Activated CD4-positive, alpha-beta T cell treated with anti-CD3 and anti-CD28 coated beads, Interleukin-2, amount 50 U/mL, for 4 hours (primary cell): ENCODE measurements at places on chromosomes 2 and 18.

GRCh38 chr2:199309973-199310372 is 147.8 kb downstream of the SATB2 start:
- DNase-seq, result no peak

- DNase-seq, result no peak
These were observed 77.5 kb downstream of the NCOA1 start for GRCh38 chr2:24568551-24568950.

GRCh38 chr2:230942920-230943896 is 18.2 kb upstream of the GPR55 start:
- DNase-seq, result no peak

DNA sequence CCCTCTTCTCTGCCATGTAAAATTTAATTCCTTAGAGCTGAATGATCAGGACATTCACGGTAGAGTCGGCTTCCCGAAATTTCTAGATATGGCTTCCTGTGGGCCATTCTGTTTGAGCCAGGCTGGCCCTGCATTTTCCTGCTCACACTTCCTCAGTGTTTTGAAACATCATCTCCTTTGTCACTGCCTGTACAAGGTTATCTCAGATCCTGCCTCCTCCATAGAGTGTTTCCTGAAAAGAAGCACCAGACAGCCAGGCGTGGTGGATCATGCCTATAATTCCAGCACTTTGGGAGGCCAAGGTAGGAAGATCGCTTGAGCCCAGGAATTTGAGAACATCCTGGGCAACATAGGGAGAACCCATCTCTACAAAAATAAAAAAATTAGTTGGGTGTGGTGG is 43.6 kb downstream of the GRHL1 start:
- no peak for DNase-seq

DNA sequence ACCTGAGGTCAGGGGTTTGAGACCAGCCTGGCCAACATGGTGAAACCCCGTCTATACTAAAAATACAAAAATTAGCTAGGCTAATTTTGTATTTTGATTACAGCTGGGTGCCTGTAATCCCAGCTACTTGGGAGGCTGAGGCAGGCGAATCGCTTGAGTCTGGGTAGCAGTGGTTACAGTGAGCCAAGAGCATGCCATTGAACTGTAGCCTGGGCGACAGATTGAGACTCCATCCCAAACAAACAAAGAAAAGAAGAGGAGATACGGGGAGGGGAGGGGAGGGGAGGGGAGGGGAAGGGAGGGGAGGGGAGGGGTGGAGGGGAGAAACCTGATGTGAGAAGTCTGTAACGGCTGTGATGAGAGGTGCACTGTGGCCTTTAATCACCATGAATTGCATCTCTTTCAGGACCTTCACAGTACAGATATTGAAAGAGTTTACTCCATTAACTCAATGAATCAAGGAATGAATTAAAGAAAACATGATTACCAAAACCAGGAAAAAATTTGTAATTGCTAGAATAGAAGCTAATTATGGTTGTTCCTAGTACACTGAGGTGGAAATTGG is 135.3 kb downstream of the CALCRL start:
- DNase-seq, result no peak

GRCh38 chr2:231223458-231223976 is 25.1 kb downstream of the ARMC9 start:
- no peak for DNase-seq

DNA sequence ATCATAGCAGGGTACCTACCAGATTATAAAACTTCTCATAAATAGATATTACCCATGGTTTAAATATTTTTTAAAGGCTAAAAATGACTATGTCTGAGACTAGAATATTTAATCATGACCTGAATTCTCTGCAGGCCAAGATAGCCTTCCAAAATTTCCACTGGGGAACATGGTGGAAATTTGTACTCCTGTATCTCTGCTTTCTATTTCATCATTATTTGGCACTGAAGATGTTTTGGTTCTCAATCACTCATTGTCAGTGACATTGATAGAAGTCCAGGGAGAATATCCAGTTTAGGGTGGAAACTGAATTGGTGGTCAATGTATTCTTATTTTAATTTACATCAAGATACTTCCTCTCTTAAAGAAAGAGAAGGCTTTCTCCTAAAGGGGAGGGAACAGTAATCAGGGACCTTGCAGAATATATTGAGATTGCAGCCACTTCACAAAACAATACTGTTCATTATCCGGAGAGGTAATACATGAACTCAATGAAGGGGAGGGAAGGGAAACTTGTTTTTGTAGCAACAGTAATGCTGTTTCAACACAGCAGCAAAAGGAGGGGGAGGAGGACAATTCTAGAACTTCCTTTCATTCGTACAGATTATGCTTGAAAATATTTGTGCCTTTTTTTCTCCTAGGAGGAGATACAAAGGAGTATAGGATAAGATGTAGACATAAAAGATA is 34.1 kb downstream of the EEF1B2 start:
- DNase-seq, result no peak

- DNase-seq, result no peak
These were observed 297.0 kb downstream of the TDRD15 start for GRCh38 chr2:21420553-21421335.

DNA sequence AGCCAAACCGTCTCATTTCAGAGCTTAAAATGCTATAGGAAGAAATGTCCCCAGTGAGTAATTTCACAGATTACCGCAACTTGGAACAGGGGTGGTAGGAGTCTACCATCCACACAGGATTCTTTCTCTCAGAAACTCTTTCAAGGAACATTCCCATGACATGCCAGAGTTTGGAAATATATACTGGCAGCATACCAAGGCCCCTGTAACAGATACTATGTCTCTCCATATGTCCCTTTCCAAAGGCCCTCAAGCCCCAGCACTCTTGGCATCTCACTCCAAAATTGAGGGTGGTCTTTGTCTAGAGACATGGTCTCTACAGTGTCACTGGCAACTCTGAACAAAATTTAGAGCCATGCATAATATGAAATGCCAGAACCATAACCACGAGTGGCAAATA is 11.0 kb downstream of the FIGLA start:
- DNase-seq, result no peak

DNA sequence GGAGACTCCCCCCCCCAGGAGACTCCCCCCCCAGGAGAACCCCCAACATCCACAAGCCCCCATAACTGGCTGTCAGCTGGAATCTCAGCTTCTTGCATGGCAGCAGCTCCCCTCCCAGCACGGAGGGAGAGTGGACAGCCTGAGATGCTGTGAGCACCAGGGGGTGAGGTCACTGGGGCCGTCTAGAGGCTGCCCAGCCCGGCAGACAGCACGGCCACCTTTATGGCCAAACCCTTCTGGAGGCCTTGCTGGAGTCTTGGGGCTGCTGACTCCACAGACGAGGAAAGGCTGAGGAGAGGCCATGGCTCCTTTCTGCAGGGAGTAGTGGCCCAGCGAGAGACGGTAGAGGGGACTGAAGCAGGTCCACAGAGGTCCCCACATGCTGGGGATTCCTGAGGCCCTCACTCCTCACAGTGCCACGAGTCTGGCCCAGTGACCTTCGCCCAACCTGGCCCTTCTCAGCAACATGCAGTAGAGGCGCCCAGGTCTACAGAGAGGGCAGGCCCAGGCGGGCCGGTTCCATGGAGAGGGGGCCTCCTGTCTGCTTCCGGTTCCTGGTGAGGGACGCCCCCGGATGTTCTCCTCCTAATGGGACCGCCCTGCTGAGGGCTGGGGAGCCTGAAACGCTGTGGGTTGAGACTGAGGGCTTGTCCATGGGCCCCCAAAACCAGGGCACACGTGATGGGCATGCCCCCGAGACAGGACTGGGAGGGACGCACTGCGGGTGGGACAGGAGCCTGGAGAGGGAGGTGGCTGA is 122.6 kb upstream of the CTDP1 start:
- no peak for DNase-seq

- no peak for DNase-seq
These were observed 341.8 kb downstream of the RBM43 start for GRCh38 chr2:150919901-150920300.

DNA sequence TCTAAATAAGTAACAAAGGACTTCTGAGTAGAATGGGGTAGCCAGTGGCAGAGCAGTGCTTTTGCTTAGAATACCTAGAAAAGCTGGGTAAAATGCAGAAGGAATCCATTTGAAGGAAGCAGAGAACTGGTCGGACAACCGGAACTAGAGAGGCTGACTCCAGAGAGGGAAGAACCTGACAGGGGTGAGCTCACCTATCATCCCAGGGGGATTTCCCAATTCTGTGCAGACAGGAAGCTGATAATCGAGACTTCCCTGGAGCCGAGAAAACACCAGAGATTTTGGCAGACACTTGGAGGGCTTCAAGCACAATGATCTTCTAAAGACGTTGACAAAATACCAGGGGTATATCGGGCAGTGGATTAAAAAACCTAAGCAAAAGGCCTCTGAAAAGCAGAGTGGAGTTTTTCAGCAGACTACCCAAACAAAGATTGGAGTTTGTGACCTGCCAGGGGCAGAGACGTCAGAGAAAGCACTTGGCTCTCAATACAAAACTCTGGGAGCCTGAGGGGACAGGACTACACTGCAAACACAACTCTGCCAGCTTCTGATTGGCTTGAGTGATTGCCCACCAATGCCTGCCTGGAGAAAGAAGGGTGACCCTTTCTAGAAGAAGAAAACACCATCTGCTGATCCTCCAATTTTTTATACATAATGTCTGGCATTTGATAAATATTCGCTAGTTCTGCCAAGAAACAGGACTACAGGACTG is 67.5 kb upstream of the TTN start:
- no peak for DNase-seq

- no peak for DNase-seq
These were observed 329.4 kb downstream of the DLGAP1 start for GRCh38 chr18:4125627-4126230.

GRCh38 chr18:23377669-23378301 is 75.3 kb upstream of the RIOK3 start:
- DNase-seq, result no peak

GRCh38 chr18:36543991-36544725 is 246.6 kb downstream of the FHOD3 start:
- DNase-seq, result no peak
